ENCODE measurements at places on chromosomes 7 and 10. TPM values are rescaled to one million over a fixed set of nuclear protein-coding genes. Genes with fewer than 3 reads are reported as not detected.

DNA sequence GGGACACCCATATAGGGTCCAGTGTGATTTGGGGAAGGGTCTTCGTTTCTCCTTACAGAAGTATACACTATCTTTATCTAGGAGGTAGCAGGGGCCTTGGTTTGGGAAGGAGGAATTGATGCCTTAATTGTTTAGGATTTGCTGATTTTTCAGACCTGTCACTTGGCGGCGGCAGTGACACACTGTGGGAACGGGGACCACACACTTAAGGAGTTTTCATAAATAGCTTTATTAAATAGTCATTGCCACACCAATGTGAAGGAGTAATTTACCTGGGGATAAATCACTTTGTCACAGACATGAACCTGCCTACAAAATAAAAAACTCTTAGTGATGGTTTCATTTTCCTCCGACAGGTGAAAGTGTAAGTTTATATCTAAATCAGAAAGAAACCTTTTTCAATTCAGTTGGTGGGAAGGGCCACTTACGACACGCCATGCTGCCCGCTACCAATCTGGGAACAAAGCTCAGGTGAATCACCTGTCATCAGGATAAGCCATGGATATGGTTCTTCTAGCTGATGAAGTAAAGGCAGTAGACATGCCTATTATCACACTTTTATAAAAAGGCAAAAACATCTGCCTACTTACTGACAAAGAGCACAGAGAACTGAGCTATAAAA lies 12.3 kb upstream of the ENO4 start:
- peak; percentile 45 for DNase-seq

GRCh38 chr10:107733328-107734130 lies 569.0 kb upstream of the SORCS1 start:
- DNase-seq = no peak

DNA sequence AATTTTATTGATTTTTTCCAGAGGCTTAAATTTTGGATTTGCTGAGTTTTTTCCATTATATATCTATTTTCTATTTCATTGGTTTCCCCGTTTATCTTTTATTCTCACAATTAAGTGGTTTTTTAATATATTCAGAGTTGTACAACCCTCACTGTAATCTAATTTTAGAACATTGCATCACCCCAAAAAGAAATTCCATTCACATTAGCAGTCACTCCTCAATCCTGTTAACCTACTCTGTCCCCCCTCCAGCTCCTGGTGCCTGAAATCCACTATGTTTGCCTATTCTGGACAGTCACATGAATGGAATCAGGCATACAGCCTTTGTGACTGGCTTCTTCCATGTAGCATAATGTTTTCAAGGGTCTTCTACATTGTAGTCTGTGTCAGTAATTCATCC lies 55.8 kb upstream of the ITGA8 start:
- peak; percentile 89 for DNase-seq

- DNase-seq = no peak
These were observed 1007.6 kb downstream of the DNAJB9 start for GRCh38 chr7:109577265-109577664.

- no peak for DNase-seq
These were observed 153.3 kb downstream of the EGFR start for GRCh38 chr7:55172161-55172560.

DNA sequence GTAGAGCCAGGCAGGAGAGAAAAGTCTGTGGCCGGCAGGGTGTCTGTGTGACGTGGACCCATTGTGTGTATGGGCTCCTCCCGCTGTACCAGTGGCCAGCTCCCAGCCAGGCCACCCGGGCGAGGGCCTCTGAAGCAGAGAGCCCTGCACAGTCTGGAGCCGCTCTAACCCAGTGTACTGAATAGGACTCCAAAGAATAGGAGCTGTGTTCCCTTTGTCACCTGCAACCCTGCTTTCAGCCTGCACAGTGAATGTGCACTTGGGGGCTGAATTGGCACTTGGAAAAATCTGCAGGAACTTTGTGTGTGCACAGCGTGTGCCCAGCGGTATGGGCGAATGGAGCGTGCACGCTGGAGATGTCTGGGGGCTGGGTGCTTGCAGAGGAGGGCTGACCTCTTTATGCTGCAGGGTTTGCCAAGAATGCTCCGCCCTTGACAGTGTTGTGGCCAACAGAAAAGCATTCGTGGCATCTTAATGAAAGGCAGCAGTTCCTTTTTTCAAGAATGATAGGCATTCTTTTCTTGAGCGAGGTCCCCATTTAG lies 216.2 kb downstream of the AUTS2 start:
- DNase-seq = peak; percentile 82

DNA sequence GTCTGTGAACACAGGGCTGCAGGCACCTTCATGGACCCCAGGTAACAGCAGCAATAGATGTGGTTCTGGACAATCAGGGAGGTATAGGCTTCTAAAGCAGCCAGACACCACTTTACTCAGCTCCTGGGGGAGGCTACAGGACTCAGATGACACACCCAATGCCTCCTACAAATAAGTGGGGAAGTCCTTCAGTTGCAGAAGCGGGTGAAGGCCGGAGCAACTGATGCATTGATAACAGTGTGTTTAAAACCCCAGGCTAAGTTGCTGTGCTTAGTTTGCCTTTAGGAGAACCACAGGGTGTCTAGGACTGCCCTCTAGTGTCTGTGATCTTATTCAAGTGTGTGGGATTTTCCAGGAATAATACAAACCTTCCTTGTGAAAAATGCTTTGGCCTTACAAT lies 5.9 kb upstream of the ITGA8 start:
- DNase-seq = peak; percentile 48

GRCh38 chr10:119806334-119807130 lies 66.1 kb downstream of the MCMBP start:
- DNase-seq = no peak

DNA sequence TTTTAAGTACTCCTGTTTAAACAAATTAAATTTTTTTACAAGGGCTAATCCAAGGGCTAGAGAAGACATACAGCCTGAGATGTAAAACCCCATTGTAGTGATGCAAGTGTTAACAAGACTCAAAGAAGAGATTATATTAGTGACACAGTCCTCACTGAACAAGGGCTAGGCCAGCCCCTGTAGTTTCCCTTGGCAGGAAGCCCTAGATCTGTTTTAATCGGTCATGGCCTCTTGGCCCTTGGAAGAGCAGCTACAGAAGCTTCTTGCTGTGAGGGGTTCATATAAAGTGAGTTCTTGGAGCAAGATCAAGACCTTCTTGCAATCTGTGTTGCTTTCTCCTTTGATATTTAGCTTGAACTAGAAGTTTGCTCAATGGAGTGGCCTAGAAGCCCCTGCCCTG lies 1339.4 kb downstream of the XPNPEP1 start:
- no peak for DNase-seq

The TRIM50 gene
- not detected for total RNA-seq

The ELN gene
- 2.1 TPM for total RNA-seq

The GRID2IP gene
- total RNA-seq = not detected

The INPP5A gene
- 21.1 TPM for total RNA-seq

The CPA4 gene
- total RNA-seq = 20.0 TPM

The SYT15 gene
- under 0.01 TPM for total RNA-seq

The ASB4 gene
- not detected for total RNA-seq

Data from fibroblast of lung (primary cell).